ENCODE measurements at places on chromosomes 1 and 21. TPM values are rescaled to one million over a fixed set of nuclear protein-coding genes. Genes with fewer than 3 reads are reported as not detected.

DNA sequence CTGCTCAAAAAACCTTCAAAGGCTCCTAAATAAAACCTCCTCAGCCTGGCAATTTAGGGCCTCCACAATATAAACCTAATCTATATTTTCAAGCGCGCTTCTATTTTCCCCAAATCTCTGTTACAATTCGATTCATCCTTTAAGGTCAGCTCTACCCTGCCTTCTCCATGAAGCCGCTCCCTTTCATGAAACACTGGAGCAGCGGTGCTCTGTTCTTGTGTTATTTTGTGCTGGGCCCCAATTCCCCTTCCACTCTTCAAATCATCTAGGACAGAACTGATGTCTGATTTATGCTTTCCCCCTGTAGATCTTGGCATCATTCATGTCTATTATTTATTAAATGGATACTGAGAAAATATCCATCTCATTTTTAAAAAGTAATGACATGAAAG is 6.9 kb downstream of the ERRFI1 start:
- DNase-seq: no peak

DNA sequence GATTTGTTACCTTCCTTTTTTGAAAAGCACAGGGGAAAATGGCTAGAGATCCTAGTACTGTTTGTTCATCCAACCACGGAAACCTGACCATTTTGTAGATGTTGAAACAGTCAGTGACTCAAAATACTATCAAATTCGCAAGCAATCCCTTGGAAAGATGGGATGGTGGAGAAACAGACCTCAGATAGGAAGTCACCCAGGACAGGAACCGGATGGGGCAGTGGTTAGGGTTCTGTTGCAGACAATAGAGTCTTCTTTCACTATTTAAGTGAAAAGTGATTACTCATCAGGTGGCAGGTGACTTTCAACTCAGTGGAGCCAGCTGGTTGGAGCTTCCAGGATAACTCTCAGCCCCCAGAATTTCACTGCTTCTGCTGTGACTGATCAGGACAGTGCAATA is 17.0 kb downstream of the LHX4 start:
- DNase-seq: no peak

CYYR1 gene
- total RNA-seq: 13.3 TPM

- DNase-seq: no peak
Observed at GRCh38 chr1:53156783-53157182, 14.3 kb upstream of the SLC1A7 start.

S100A7 gene
- total RNA-seq: not detected

CHI3L1 gene
- 1.4 TPM for total RNA-seq

C1orf232 gene
- not detected for total RNA-seq
